ENCODE measurements at places on chromosomes 16 and 17.
A peak's percentile ranks its signal among the peaks of the same experiment; 100 is the strongest.

DNA sequence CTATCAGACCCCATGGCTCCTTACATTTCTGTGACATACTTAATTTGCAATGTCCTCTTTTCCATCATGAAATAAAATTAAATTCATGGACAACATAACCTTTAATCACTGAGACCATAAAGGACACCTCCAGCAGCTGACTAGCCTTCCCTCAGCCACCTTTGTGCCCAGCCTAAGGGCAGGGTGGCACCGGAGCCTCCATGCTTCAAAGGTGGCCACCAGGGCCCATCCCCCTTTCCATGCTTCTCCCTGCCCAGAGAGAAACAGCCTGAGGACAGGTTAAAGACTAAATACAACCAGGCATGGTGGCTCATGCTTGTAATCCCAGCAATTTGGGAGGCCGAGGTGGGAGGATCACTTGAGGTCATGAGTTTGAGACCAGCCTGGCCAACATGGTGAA, 94.3 kb downstream of the ADCY9 start:
- no peak for DNase-seq

DNA sequence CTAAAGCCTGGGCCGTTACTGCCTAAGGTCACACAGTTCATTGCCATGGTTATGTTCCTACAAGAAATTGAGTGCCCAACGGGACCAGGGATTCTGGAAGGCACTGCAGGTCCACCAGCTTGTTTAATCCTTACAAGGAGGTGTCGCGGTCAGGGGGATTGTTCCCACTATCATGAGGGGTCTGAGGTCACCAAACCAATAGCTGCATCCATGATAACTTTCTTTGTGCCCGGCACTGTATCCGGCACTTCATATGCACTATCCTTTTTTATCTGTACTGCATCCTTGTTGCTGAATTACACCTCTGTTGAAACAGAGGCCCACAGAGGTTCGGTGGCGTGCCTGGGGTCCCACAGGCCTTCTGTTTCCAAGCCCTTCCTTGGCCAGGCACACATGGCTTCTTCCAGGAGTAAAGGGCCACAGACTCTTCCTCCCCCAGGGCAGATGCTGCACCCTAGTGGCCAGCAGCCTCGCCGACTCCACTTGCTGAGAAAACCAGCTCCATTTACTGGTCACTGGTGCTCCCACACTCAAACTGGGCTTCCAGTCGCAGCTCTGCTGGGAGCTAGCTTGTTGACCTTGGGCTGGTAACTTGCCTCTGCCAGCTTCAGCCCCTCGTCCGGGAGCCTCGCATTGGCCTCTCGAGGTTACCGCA, 82.0 kb upstream of the PLCG2 start:
- DNase-seq: no peak

GRCh38 chr17:58402047-58402446, 15.3 kb downstream of the RNF43 start:
- no peak for DNase-seq

GRCh38 chr16:1713933-1714332, 7.9 kb downstream of the MAPK8IP3 start:
- DNase-seq: no peak

GRCh38 chr16:11604783-11605563, 18.3 kb upstream of the LITAF start:
- DNase-seq: no peak

DNA sequence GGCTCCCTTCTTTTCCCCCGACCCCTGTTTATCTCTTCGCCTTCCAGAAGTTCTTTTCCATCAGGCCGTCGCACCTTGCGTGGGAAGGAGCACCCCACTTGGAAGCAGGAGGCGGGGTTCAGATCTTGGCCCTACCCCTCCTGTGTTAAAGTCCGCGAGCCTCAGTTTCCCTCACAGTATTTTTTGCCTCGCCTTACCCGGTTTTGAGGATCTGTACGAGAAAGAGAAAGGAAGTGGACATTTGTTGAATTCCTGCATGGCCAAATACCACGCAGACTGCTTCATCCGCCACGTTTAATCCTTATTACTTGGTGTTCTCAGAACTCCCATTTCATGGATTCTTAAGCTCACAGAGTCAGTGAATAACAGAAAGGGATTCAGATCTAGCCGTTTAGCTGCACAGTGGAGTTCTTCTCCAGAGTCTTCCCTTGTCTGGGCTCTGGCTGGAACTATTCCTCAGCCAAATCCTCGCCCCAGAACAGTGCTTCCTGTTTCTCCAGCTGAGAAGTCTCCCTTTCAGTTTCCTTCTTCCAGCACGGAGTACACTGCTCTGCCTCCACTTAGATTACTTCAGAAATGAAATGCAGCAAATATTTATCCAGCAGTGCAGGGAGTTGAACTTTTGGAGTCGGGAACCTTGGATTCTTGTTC, 590 bp downstream of the TMEM219 start:
- no peak for DNase-seq

- no peak for DNase-seq
Measured at GRCh38 chr16:67563708-67564468, 1.6 kb downstream of the CTCF start.

- DNase-seq: no peak
Measured at GRCh38 chr17:75827308-75828075, 16.7 kb downstream of the UNC13D start.

DNA sequence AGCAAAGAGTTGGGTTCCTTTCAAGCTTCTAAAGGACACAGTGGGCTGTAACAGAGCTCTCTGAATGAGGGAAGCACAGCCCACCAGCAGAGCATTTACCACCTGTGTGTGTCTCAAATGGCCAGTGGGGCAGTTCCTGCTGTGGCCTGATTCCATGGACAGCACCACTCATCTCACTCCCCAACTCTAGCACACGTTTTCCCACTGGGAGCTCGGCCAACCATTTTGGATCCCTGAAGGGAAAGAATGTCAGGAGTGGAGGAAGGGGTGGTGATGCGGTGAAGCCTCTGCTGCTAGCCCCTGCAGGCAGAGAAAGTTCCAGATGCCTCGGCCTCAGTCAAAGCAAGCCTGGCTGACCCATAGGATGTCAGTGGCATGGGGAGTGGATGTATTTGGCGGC, 86.6 kb downstream of the PLXDC1 start:
- no peak for DNase-seq

GRCh38 chr17:15092762-15093161, 172.4 kb downstream of the PMP22 start:
- DNase-seq: no peak

GRCh38 chr16:64428463-64429113, 693.3 kb downstream of the CDH11 start:
- DNase-seq: no peak

DNA sequence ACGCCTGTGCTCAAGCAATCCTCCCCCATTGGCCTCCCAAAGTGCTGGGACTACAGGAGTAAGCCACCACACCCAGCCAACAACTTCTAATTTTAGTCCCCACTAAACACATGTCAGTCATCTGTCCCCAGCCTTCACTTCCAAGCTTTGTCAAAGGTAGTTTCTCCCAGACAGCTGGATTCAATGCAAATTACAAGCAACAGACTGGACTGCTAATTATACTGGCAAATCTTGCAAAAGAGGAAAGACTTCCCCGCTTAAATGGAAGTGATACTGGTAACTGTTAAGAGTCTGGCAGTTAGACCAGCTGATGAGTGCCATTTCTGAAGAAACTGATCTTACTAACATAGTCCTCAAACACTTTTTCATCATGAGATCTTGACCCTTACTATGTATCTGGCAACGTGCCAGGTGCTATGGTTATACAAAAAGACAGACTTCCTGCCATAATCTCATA, 8.2 kb upstream of the GGA2 start:
- no peak for DNase-seq

DNA sequence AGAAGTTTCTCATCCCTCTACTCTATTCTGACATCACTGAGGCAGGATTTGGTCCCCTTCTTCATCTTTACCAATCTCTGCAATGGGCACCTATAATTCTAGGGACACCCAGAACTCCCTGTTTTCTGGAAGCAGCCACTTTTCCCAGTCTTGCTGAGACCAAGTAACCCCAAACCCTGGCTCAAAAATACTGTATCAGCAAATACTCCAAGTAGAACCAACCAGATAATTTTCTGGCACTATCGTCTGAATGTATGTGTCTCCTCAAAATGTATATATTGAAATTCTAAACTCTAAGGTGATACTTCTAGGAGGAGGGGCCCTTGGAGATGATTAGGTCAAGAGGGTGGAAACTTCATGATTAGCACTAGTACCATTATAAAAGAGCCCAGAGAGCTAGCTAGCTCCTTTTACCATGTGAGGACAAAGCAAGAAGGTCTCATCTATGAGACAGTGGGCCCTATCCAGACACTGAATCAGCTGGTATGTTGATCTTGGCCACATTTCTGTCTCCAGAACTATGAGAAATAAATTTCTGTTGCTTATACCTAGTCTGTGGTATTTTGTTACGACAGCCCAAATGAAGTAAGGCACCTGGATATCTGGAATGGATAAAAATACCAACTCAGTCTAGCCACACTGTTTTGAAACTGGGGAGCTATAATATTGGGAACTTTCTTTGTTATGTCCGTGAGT, 464.4 kb downstream of the CDH11 start:
- no peak for DNase-seq

- no peak for DNase-seq
Measured at GRCh38 chr17:4142107-4142900, 526 bp downstream of the ZZEF1 start.

GRCh38 chr17:22464041-22464440, 771.7 kb downstream of the KCNJ18 start:
- DNase-seq: no peak

DNA sequence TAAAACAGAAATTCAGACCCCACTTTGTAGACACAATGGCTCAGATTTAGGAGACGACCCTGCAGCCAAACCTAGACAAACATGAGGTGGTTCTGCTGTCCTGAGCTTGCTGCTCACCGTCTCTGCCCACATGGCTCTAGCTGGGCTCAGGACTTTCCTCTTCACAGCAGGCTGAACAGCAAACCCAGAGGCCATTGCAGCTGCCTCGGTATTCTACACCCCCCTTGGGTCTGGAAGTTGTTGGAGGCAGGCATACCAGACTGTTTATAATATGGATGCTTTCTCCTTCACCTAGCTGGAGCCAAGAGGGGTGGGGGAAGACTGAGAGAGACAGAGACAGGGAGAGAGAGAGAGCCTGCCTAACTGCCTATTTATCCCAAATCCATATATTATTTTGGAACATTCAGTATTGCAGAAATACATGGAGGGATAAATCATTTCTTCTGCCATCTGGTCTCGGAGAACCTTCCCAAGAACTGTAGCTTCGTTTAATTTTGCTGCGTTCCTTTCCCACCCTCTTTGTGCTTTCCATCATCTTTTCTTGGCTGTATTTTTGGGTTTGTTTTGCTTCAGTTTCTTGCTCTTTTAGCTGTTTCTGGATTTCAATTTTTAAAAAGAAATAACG, 628.2 kb upstream of the RBFOX1 start:
- DNase-seq: no peak

DNA sequence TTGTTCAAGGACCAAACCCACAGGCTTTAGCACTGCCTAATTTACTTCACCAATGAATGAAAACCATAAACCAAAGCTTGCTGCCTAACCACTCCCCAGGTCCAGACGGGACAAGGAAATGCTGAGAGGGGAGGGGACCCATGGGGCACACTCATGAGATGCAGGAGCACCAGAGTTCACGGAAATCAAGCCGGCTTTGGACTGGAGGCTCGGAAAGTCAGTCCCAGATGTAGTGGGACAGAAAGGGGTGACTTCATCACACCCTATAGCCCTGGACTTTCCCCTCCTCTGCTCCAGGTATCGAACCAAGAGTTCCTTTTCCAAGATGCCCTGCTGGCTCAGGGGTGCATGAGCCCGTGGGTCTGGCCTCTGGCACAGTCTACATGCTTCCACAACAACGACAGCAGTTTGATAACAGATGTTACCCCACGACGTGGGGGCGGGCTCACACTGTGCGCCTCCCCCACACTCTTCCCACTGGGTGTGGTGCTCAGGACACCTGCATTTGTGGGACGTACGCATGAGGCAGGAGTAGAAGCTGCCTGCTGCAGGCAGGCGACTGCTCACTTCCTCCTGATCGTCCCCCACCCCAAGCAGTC, 63.2 kb downstream of the AMFR start:
- no peak for DNase-seq

DNA sequence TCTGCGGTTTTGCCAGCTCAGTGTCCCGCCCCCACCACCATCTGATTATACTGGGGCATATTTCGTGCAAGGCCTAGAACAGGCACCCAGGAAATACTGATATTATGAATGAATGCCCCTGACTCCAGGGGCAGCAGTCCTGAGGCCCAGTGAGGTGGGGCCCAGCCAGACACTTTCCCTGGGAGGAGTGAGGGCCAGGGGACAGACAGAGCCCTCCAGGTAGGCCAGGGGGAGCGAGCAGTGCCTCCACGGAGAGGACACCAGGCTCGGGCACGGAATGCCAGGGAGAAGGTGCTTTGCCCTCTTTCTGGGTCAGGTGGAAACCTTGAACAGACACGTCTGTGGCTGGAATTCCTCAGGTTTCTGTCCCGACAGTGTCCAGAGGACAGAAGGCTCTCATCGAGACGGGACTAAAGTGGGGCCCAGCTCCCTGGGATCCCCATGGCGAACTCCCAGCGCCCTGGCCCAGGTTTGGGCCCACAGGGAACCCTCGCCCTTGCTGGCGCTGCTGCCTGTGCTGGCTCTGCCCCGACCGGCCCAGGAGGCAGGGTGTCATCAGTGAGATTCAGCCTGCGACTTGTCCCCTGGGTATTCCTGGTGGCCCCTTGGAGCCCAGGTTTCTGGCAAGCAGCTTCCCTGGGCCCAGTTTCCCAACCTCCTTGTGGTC, 4.3 kb downstream of the KATNB1 start:
- no peak for DNase-seq

- DNase-seq: no peak
Measured at GRCh38 chr16:7369204-7369603, 36.6 kb downstream of the RBFOX1 start.

GRCh38 chr17:17077861-17078732, 35.8 kb downstream of the MPRIP start:
- DNase-seq: no peak

DNA sequence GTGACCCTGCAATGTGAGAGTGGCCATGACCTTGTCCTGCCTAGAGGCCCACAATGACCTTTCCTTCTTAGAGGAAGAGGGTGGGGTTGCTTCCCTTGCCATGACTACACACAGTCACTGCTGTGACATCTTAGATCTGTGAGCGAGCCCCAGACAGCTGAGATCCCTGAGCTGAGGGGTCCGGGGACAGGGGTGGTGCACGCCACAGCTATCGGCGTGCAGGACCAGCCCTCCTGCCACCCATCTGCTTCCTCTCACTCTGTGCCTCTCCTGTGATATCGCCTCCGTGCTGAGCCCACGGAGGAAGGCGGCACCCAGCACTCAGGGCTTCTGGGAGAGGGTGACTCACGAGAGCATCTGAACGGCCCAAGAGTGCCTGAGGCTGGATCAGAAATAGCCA, 35.2 kb downstream of the KIAA0513 start:
- DNase-seq: peak; percentile 72

Data from CMK (cell line).